ENCODE measurements at places on chromosomes 16 and 17.
A peak's percentile ranks its signal among the peaks of the same experiment; 100 is the strongest.

- DNase-seq = no peak
Observed at GRCh38 chr17:52235516-52235915, 77.0 kb upstream of the CA10 start.

GRCh38 chr16:19875900-19876299 lies 8.7 kb downstream of the GPRC5B start:
- no peak for DNase-seq

DNA sequence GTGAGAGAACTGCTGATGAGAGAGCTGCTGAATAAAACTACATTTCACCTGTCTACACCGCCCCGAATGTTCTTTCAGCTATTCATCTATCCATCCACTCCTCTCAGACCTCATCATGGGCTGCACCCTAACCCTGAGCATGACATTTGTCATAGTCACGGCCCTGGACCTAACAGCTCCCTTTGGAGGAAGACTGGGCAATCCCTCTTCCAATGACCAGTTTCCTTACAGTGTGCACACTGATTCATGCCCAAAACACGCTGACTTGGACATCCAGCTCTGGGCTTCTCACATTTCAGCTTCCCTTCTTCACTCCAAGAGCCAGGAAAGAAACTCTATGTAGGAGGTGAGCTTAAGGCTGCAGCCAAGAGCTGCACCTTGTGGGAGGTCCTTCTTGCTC lies 41.8 kb upstream of the ARL4D start:
- no peak for DNase-seq

DNA sequence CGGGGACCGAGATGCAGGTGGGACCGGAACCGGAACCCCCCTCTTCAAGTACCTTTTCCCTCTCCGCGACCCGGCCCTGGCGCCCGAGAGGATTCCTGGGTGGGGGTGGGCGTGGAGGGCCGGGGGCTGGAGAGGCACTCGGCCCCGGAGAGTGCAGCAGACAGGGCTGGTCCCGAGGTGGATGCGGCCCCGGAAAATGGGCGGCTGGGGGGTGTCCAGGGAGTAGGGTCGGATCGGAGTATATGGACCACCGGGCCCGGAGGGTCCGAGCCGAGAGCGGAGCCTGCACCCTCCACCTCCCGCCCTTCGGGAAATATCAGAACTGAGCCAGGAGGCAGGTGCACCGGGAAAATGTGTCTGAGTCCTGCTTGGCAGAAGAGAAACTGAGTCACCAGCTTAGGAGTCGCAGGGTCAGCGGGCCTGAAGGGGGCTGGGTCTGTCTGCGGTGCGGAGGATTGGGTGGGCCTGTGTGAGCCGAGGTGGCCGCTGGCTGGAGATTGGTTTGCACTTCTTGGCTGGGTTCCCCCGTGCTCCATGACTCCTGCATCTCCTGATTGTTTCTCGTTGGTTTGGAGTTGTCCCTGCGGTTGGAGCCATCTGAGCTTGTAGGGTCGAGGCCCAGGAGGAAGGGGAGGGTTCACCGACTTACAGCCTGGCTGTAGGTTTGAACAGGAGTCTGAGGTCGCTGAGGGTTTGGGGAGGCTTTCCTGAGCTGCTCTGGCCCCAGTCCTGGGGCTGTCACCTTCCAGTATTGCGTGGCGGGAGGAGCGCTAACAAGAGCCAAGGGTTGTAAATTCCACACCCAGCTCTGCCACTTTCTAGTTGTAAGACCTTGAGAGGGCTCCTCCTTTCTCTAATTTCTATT lies 518 bp downstream of the SH2B1 start:
- no peak for DNase-seq

- no peak for DNase-seq
Observed at GRCh38 chr17:4050971-4051370, 86.7 kb upstream of the ATP2A3 start.

GRCh38 chr17:47207143-47208067 lies 1.7 kb upstream of the MYL4 start:
- DNase-seq = no peak

- DNase-seq = no peak
Observed at GRCh38 chr17:44831371-44831770, 1.3 kb upstream of the GJC1 start.

GRCh38 chr17:15350777-15351477 lies 9.5 kb upstream of the TEKT3 start:
- no peak for DNase-seq

- no peak for DNase-seq
Observed at GRCh38 chr17:4394208-4395110, 28.0 kb upstream of the UBE2G1 start.

GRCh38 chr16:30615358-30616091 lies 5.3 kb upstream of the ZNF689 start:
- peak; percentile 33 for DNase-seq

GRCh38 chr16:2285731-2286191 lies 17.8 kb upstream of the RNPS1 start:
- no peak for DNase-seq

- DNase-seq = peak; percentile 59
Observed at GRCh38 chr16:29825145-29826044, 5.1 kb downstream of the MVP start.

GRCh38 chr16:56950881-56951771 lies 10.6 kb upstream of the CETP start:
- DNase-seq = peak; percentile 48

GRCh38 chr17:64024215-64024654 lies 3.8 kb upstream of the ICAM2 start:
- no peak for DNase-seq

- DNase-seq = no peak
Observed at GRCh38 chr16:58518083-58518979, 3.0 kb downstream of the SETD6 start.

- DNase-seq = no peak
Observed at GRCh38 chr17:17376362-17376761, 73.2 kb downstream of the NT5M start.

GRCh38 chr16:361872-362701 lies 8.3 kb downstream of the MRPL28 start:
- peak; percentile 70 for DNase-seq

DNA sequence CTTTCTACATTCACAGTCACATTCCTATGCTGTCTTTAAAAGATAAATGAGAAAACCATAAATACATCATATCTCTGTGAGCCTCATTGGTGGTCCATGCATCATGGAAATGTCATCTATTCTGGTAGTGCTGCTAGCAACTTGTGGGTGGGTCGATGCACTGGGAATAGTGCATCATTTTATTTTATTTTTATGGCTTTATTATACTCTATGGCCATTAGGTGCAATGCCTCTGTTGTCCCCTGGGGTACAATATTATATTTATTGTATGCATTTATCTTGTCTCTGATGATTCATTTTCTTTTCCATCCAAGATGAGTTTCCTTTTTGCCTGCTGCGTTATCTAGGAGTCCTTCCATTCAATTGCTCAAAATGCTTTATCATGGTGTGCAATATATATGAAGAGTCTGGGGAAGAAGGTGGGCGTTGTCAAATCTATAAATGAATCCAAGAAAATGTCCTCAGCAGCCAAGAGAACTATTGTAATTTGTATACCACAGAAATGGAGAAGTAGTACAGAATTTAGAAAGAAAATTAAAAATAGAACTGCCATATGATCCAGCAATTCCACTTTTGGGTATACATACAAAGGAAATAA lies 324.0 kb downstream of the KCNJ2 start:
- no peak for DNase-seq

DNA sequence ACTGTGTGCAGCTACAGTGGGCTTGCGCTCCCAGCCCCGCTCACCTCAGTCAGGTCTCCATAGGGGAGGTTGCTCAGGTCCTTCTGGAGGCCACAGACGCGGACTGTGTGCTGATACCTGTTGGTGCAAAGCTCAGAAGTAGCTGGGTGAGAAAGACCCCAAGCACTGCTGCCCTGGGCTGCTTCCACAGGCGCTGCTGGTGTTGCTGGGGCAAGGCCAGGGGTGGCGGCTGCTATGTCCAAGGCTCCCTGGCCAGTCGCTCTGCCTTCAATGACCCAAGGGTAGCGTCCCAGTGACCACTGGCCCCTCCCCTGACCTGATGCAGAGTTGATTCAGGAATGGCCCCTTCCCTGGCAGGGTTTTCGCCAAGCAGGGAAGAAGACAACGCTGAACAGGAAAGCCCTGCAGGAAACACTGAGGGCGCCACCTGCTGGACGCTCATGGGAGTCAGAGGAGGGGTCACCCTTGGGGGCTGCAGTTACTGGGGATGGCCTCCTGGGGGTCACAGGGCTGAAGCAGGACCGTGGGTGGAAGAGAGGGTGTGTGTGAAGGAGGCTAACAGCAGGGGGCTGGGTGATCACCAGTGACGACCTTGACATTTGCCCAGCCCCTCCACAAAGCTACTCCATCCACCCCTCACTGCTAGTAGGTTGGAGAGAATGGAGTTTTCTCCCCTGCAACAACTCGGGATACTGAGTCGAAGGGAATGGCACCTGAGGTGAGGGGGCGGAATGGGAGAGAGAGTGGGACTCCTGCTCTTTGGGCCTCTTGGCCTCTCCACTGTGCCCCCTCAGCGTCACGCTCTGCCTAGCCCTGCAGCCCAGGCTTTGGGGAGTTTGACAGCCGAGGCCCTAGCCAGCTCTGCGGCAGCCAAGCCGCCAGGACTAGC lies 38.3 kb downstream of the ABCC12 start:
- peak; percentile 58 for DNase-seq

Measured in kidney capillary endothelial cell (primary cell).